ENCODE measurements at places on chromosomes 5 and 9. TPM values are rescaled to one million over a fixed set of nuclear protein-coding genes. Genes with fewer than 3 reads are reported as not detected.

- no peak for DNase-seq
Observed at GRCh38 chr9:74770508-74771261, 117.0 kb downstream of the TRPM6 start.

DNA sequence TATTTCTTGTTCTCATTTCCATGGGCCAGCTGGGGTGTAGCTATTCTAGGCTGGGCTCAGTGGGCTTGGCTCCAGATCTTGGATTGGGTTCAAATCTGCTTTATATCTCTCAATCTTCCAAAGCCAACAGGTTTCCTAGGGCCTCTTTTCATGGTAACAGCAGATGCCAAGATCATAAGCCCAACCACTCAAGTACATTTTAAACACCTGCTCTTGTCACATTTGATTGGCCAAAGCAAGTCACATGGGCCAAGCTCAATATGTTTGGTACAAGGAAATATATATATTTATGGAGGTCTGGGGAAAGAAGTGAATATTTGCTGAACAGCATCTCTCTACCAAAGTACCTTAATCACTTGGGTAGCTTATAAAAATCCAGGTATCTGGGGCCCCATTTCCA lies 49.5 kb downstream of the MRRF start:
- no peak for DNase-seq

DNA sequence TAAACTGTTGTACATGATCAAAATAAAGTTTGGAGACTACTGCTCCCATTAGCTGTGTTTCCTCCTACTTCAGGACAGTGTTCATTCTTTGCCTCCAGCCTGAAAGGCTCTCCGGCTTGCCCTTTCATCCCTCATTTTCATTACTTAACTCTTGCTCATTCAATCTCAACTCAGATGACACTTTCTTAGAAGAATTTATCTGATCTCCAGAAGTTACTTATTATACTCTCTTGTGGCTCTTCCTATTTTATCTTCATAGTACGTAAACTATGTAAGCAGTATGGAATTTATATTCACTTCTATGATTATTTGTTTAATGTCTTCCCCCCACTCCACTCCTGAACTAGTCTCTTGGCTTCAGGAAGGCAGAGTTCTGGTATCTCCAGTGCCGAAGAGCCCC lies 1737.9 kb upstream of the C9orf72 start:
- DNase-seq, result no peak

DNA sequence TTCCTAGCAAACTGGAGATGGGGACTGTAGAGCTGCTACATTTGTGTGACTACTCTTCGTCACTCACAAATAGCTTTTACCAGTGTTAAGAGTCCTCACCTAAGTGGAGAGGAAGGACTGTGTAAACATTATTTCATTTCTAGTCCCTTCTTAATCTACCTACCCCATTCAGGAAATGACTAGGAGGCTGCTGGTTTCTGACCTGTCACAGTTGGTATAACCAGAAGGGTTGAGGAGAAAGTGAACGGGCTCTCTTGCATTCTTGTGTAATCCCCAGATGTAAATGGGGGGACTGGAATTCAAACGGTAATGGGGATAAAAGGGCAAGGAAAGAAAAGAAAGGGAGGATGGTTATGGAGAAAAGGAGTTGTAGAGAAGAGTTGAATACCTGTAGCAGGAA lies 35.4 kb upstream of the BNIP1 start:
- DNase-seq, result no peak

DNA sequence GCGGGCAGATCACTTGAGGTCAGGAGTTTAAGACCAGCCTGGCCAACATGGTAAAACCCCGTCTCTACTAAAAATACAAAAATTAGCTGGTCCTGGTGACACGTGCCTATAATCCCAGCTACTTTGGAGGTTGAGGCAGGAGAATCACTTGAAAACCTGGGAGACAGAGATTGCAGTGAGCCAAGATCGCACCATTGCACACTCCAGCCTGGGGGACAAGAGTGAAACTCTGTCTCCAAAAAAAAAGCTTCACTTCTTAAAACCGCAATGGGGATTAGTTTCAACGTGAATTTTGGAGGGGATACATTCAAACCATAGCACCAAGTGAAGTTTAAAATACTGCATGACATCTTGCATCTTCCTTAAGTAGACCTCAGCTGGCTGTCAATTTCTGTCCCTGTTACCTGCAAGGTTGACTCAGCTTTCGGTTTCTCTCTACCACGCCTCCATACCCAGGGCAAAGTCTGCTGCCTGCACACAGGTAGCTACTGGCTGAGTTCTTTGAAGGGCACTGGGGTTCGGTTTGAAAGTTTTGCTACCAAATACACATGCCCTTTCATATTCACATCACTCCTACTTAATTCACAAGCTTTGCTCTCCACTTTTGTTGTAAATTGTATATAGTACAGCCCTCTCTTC lies 69.3 kb downstream of the KIAA1958 start:
- DNase-seq, result no peak

DNA sequence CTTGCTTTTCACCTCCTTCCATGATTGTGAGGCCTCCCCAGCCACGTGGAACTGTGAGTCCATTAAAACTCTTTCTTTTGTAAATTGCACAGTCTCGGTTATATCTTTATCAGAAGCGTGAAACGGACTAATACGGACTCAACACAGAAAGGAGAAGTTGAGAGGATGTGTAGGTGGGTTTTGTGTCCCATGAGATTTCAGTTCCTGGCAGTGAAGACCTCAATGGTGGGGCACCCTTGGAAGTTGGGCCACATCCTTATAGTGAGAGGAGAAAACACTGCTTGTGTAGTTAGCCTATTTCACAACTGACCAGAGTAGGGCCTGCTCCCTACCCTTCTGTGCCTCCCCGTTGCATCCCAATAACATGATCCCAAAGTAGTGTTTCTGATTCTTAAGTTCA lies 98.9 kb upstream of the TNC start:
- no peak for DNase-seq

DNA sequence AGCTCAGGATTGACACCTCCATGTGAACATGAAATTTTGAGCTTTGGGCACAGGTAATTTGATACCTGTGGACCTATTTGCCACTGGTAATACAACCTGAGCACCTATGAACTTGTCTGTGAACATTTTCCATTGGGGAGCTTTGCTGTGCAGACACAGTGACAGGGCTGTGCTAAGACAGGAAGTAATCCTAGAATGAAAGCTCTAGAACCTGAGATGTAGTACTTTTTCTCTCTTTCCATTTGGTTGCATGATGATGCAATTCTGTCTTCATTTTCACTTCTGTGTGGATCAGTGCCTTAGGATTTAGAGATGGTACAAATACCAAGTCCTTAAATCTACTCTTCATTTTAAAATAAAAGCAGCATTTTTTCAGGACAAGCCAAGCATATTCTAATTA lies 216.9 kb downstream of the NR3C1 start:
- no peak for DNase-seq

- DNase-seq, result no peak
Observed at GRCh38 chr5:54040018-54040417, 270.4 kb downstream of the ARL15 start.

GRCh38 chr5:57416278-57416994 lies 66.2 kb downstream of the ACTBL2 start:
- DNase-seq, result no peak

- no peak for DNase-seq
Observed at GRCh38 chr5:57529864-57530263, 47.3 kb upstream of the ACTBL2 start.

DNA sequence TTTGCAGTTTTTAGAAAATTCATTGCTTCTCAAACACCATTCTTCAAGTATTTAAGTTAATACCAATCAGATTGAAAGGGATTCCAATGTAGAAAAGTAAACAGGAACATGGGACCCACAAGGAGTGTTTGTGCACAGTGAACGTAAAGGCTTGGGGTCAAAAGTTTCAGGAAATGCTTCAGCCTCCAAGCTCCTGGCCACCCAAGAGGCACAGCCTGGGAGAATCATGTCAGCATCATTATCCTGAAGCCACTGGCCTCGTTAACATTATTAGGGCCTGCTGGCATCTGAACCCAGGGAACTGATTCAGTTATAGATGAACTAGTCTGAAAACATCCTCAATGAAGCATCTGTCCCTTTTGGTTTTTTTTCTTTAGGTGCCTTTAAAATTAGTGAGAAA lies 122.9 kb downstream of the NXNL2 start:
- no peak for DNase-seq

DNA sequence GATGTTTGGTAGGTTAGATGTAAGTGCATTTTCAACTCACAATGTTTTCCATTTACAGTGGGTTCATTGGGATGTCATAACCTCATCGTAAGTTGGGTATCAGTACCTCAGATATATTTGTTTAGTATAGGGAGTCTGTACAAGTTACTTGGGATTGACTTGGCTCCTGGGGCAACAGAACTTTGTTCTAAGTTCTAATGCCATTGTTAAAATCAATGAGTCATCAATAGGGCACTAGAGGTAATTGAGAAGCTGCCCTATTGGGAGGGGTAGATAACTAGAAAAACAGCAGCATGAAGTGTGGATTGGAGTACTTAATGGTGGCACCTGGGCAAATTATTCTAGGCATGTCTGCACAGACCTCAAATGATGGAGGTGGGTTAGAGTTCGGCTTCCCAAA lies 272.8 kb downstream of the DOCK8 start:
- DNase-seq, result no peak

GRCh38 chr9:21995006-21995665 lies 545 bp downstream of the CDKN2B-AS1 start:
- no peak for DNase-seq

GRCh38 chr9:105258225-105258737 lies 13.8 kb downstream of the SLC44A1 start:
- no peak for DNase-seq

DNA sequence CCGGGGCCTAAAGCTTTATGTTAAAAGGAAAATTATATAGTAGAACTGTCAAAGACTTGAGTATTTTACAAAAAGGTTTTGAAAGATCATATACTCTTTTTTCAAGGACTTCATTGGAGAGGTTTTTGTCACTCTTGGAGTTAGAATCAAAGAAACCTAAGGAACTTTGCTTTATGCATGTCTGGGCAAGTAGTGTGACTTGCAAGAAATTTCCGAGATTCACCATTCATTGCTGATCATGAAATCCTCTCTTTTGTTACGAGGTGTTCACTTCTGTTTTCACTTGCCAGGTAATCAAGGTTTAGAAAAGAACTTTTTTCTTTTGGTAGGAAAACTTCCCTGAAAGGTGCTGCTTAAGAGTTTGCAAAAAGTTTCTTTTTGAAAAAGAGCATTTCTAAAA lies 64.8 kb downstream of the NUP214 start:
- no peak for DNase-seq

- DNase-seq, result no peak
Observed at GRCh38 chr5:161411156-161411555, 135.4 kb downstream of the GABRB2 start.

DNA sequence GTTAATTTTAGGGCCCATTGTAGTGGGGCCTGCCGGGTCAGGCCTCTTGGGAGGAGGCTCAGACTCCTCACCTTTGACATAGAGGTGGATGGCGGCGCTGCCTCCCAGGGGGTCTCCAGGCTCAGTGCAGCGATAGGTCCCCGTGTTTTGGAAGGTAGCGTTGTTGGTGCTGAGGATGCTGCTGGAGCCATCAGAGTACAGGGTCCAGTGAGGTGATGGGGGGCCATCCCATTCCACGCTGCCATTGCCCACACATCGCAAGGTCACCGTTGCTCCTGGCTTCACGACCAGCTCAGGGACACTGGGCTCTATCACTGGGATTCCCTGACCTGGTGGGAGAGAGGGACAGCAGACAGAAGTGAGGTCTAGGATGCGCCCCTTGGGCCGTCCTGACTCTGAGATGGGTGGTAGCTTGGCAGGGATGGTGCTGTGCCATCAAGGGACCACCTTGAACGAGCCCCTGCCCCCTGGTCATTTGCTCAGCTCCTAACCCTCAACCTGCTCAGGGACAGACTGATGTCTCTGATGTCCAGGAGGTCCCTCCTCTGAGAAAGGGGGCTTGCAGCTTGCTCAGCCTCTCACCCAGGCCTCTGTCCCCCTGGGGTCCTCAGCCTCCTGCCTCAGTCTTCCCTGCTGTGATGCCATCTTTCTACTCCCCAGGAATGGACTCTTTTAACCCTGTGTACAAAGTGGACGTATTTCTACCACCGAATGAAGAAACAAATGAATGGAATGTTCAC lies 5.5 kb downstream of the CSF1R start:
- DNase-seq, result no peak

DNA sequence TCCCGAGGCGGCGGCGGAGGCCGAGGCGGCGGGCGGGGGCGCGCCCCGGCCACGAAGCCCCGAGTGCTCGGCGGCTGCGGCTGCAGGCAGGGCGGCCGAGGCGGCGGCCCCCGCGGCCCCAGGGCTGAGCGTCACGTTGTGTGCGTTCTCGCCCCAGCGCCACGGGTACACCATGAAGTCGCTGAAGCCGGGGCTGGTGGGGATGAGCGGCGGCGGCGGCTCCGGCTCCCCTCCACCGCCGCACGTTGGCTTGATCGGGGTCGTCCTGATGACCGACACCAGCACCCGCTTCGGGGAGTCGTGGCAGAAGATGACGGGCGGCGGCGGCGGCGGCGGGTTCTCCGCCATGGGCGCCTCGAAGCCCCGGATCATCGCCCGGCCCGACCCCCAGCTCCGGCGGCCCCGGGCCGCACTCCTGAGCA lies 498 bp downstream of the ZNF367 start:
- DNase-seq, result no peak

DNA sequence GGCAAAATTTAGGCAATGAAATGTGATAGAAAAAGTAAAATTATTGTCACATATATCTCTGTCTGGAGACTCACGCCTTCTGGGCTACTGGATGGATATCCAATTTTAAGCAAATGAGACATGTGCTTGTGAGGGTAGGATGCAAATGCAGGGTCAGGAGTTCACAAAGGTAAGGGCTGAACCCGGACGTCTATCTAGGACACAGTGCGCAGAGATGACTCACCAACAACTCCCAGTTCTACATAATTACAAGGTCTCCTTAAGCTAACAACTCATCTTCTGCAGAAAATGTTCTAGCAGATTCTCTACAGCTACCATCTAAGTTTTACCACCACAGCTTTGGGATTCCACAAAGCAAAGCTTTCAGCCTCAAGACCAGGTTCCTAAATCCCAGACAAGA lies 160.5 kb downstream of the ENTREP1 start:
- no peak for DNase-seq

RNF183 gene
- total RNA-seq, result not detected

TXNDC8 gene
- not detected for total RNA-seq

ADAMTS12 gene
- total RNA-seq, result 17.5 TPM

OMD gene
- 38.5 TPM for total RNA-seq

DND1 gene
- total RNA-seq, result 2.5 TPM

IFNA2 gene
- not detected for total RNA-seq

MORN5 gene
- not detected for total RNA-seq

IRX1 gene
- 0.47 TPM for total RNA-seq

ARL15 gene
- total RNA-seq, result 39.2 TPM
